Effector CD8-positive, alpha-beta T cell (primary cell): ENCODE measurements at places on chromosomes 1 and 21.
A peak's percentile ranks its signal among the peaks of the same experiment; 100 is the strongest.

- no peak for DNase-seq
Measured at GRCh38 chr1:39110325-39110851, 84.2 kb downstream of the NDUFS5 start.

DNA sequence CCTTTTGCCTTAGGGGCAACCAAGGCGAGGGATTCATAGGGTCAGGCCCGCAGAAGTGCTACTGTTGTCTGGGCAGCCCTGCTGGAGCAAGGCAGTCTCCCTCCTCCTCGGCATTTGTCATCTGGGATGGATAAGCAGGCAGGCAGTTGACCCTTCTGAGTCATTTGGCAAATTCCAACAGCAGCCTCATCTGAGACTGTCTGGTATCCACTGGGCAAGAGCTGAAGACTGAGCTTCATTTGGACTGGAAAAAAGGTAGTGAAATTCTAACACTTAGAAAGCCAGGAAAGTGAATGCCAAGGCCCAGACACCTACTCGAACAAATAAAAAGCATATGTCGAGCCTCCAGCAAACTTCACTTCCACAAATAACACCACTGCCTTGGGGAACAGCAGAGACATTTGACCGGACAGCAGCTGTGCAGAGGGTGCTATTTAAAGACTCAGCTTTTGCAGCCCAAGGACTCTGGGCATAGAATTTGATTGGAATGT, 4.0 kb upstream of the ZBTB40 start:
- no peak for DNase-seq

GRCh38 chr1:228994676-228995594, 259.7 kb downstream of the RHOU start:
- no peak for DNase-seq

GRCh38 chr1:216710055-216710454, 13.2 kb downstream of the ESRRG start:
- no peak for DNase-seq

DNA sequence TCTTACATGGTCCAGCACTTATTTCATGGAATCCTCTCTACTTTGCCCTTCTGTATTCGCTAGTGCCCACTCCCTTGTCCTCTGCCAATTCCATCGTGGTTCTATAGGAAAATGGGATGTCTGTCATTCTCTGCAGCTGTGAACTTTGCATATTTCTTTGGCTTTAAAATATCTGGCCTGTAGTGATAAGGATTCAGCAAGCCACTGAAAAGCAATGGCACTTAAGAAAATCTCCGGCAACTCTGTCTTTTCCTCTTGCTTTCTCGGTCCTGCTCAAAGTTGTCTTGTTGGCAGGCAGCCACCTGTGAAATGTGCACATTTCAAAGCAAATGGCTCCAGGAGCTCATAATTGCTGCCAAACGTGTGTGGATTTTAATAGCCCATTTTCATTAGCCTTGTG, 91.8 kb downstream of the CHD1L start:
- DNase-seq, result no peak

GRCh38 chr21:14116080-14116481, 94.7 kb downstream of the LIPI start:
- DNase-seq, result no peak

GRCh38 chr1:5648410-5649165, 343.6 kb downstream of the NPHP4 start:
- no peak for DNase-seq

DNA sequence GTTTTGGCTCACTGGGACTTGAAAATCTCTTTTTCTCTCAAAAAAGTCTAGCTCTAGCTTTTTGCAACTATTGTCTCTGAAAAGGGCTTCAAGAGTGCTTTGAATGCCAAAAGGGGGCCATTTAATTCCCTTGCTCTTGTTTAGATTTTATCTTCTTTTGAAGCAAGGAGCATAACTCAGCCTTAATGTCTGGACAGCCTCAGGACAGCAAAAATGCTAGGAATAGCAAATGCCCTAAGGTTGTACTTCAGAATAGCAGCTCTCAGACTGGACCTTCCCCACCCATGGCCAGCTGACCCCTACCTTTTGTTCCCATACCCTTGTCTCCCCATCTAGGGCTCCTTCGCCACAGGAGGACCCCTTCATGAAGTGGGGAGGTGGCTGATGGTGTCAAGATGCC, 121.4 kb downstream of the KCNK1 start:
- DNase-seq, result no peak

DNA sequence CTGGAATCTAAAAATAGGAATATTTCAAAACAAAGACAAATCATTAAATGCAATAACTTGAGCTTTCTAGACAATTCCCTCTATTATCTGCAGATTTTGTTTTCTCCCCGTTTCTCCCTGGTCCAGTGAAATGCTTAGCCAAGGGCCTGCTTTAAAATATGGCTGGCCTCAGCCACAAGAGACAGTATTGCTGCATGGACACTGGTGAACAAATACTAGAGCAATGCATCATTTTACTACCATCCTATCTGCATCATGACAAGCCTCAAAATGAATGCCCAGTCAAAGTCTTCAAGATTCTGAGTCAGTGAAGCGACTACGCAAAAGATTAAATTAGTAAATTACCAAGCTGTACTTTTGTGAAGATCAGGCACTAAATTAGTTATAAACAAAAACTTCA, 80.5 kb downstream of the ENAH start:
- DNase-seq, result no peak

GRCh38 chr1:117067533-117068370, 7.6 kb downstream of the TTF2 start:
- DNase-seq, result no peak

GRCh38 chr1:24961334-24961733, 31.3 kb upstream of the RUNX3 start:
- DNase-seq, result no peak

- DNase-seq, result no peak
Measured at GRCh38 chr21:34796518-34797200, 127.9 kb downstream of the CLIC6 start.

GRCh38 chr1:173042806-173043205, 7.9 kb downstream of the TNFSF18 start:
- no peak for DNase-seq

GRCh38 chr1:214494706-214495105, 56.7 kb downstream of the PTPN14 start:
- no peak for DNase-seq

DNA sequence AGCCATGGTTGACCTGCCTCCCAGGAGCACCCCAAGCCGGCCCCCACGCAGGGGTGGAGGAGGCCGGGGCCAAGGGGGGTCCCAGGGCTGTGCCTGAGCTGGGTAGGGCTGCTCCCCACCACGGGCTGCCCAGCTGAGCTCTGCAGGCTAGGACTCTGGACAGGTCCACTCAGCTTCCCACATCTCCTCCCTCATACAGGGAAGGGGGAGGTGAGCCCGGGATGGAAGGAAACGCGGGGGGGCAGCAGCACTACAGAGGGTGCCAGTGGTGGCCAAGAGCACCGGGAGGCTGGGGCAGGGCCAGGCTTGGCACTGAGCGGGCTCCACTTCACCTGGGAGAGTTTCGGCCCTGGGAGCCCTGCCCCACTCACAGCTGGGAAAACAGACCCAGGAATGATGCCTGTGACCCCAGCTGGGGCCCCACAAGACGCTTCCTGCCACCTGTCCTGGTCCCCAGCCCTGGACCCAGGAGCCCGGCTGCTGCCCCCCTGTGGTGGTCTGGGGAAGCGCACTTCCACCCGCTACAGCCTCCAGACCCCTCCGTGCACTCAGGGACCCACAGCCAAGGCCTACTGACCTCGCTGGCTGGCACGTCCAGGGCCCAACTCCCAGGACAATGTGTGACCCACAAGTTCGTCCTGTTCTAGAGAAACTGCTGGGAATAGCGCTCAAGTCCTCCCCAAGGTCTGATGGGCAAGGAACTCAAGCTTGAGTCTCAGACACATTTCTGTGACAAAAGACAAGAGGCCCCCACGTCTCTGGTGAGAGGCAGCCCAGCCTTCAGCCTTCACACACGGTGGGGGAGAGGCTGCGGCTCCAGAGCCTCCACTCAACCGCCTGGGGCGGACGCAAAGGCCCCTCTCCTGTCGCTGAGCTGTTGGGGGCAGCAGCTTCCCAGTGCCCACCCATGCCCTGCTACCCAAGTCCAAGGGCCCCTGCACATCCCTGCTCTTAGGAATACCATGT, 3.0 kb downstream of the AURKAIP1 start:
- peak; percentile 67 for DNase-seq

GRCh38 chr1:191575180-191575579, 583.1 kb upstream of the RGS18 start:
- DNase-seq, result no peak

DNA sequence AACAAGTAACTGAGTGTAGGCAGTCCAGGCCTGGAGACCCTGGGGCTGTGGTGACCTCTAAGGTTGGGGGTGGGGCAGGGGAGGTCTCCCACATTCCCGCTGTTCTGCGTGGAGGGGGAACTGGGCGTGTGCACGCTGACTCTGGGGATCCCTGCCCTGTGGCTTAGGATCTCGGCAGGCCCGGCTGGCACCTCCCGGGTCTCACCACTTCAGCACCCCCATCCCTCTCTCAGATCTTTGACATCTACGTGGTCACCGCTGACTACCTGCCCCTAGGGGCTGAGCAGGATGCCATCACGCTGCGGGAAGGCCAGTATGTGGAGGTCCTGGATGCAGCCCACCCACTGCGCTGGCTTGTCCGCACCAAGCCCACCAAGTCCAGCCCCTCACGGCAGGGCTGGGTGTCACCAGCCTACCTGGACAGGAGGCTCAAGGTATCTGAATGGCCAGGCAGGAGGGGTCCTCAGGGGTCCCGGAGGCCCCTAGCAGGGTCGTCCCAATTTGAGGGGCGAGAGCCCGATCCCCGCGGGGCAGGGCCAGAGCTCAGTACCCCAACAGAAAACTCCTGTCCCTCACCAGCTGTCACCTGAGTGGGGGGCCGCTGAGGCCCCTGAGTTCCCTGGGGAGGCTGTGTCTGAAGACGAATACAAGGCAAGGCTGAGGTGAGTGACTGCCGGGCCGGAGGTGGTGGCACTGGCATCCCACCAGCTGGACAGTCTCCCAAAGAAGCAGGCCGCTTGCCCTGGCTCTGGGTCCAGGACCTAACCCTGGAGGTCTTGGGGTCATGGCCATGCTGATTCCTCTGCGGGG, 68.7 kb downstream of the TRIM11 start:
- no peak for DNase-seq

GRCh38 chr1:218572050-218572449, 226.9 kb downstream of the TGFB2 start:
- DNase-seq, result no peak
